ENCODE measurements at places on chromosomes 5 and 9. TPM values are rescaled to one million over a fixed set of nuclear protein-coding genes. Genes with fewer than 3 reads are reported as not detected.

Gene TMEM252
- total RNA-seq, result not detected

Gene IL4
- total RNA-seq, result not detected

Gene GFRA3
- 1.8 TPM for total RNA-seq

Gene ARHGEF28
- 0.57 TPM for total RNA-seq

Gene GABRA6
- total RNA-seq, result not detected

Gene DAPK1
- total RNA-seq, result 79.4 TPM

Gene BTNL8
- 0.26 TPM for total RNA-seq

Gene DIRAS2
- not detected for total RNA-seq

Gene FLT4
- 6.3 TPM for total RNA-seq

Gene HSPA4
- total RNA-seq, result 293 TPM

Gene PAM
- total RNA-seq, result 31.5 TPM

Gene RUFY1
- 45.7 TPM for total RNA-seq

Gene FGD3
- total RNA-seq, result 1.8 TPM

Gene ORM2
- 1.4 TPM for total RNA-seq

Data from H9 (cell line).